NCI-H524 treated with DMSO at 0.1 percent for 48 hours (cell line): ENCODE measurements at places on chromosomes 3 and 15.
A peak's percentile ranks its signal among the peaks of the same experiment; 100 is the strongest.

DNA sequence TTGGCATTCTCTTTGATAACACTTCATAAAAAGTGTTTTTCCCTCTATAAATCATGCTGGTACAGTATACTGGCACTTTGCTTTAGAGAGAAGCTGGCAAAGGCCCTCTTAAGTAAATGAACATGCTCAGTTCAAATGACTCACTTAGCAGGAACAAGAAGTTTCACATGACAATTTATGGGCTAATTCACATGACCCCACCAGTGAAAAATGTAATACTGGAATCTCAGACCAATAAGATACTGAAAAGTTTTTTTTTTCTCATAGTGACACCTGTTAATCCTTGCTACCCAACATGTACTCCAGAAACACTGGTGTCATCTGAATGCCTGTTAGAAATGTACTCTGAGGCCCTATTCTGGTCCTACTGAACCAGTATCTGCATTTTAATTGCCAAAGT is 13.9 kb downstream of the BTBD1 start:
- no peak for DNase-seq

- DNase-seq = no peak
Observed at GRCh38 chr3:57919987-57920386, 88.2 kb upstream of the FLNB start.

- DNase-seq = peak; percentile 78
Observed at GRCh38 chr15:78618490-78618934, 2.3 kb downstream of the CHRNA3 start.

DNA sequence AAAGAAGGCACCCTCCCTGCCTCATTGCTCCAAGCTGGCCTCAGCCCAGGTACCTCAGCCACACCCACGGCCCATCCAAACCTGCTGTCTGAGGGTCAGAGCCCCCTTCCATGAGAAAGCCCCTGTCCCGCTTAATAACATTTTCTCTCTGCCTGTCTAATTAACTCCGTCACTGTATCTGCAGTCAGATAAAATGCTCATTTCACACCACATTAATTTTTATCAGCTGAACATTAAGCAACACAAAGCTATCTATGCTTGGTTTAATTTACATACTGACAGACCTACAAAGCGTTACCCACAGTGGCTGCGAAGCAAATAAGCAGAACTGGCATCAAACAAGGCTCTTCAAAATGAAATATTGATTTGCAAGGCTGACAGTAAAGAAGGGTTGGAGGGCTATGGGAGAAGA is 309.8 kb upstream of the ICE2 start:
- DNase-seq = no peak

- no peak for DNase-seq
Observed at GRCh38 chr15:24880663-24881062, 74.1 kb upstream of the SNRPN start.
